ENCODE measurements at places on chromosomes 6 and 20. TPM values are rescaled to one million over a fixed set of nuclear protein-coding genes. Genes with fewer than 3 reads are reported as not detected.

TRIM15 gene
- total RNA-seq = not detected

ATAT1 gene
- 5.6 TPM for total RNA-seq

PET117 gene
- 10.7 TPM for total RNA-seq

PHF1 gene
- 27.9 TPM for total RNA-seq

SPATS1 gene
- total RNA-seq = not detected

SDCBP2 gene
- 1.2 TPM for total RNA-seq

SNPH gene
- total RNA-seq = 11.6 TPM

MOG gene
- total RNA-seq = not detected

BPIFA3 gene
- not detected for total RNA-seq

GPLD1 gene
- 0.32 TPM for total RNA-seq

NKX2-4 gene
- total RNA-seq = not detected

ANKRD66 gene
- total RNA-seq = not detected
